ENCODE measurements at places on chromosomes 2 and 18.

- no peak for DNase-seq
These were observed 85.5 kb upstream of the TMEM247 start for GRCh38 chr2:46393865-46394264.

DNA sequence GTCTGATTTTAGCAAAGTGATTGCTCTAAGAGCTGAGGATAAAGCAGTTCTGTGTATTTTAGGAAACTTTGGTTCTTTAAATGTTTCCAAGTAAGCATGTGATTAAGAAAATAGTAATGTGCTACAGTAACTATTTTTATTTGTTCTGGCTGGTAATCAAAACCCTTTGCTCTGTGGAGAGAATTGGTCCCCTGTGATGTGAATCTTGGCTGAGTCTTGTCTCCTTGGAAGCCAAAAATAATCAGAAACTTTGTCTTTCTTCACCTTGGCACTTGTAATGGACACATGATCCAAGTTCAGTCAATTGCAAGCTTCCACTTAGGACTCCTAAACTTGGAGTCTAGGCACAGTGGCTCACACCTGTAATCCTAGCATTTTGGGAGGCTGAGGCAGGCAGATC, 422.7 kb upstream of the CDH20 start:
- no peak for DNase-seq

- DNase-seq, result no peak
These were observed 62.8 kb upstream of the SLC39A10 start for GRCh38 chr2:195594248-195594647.

- DNase-seq, result no peak
These were observed 1.2 kb upstream of the BCL11A start for GRCh38 chr2:60554646-60555065.

- DNase-seq, result no peak
These were observed 8.7 kb upstream of the METAP1D start for GRCh38 chr2:171991027-171991426.

GRCh38 chr2:67243919-67244318, 153.2 kb upstream of the ETAA1 start:
- no peak for DNase-seq

- peak; percentile 80 for DNase-seq
These were observed at the start of gene PTGR3 for GRCh38 chr18:75209129-75209950. Gene PTGR3, minus strand, starts transcription at chr18:75209139. Its CDS starts 81 bp downstream, at chr18:75209058.

GRCh38 chr18:58827428-58827827, 37.2 kb upstream of the ZNF532 start:
- no peak for DNase-seq

GRCh38 chr2:626491-627339, 50.5 kb downstream of the TMEM18 start:
- DNase-seq, result no peak

GRCh38 chr2:83054751-83055150, 1404.3 kb downstream of the SUCLG1 start:
- DNase-seq, result no peak

- no peak for DNase-seq
These were observed 12.5 kb upstream of the TEX261 start for GRCh38 chr2:71006955-71007799.

Data from stimulated activated CD4-positive, alpha-beta T cell treated with anti-CD3 and anti-CD28 coated beads, Interleukin-4, amount 100 ng/mL, for 24 hours (primary cell).